ENCODE measurements at places on chromosomes 5 and 9.

DNA sequence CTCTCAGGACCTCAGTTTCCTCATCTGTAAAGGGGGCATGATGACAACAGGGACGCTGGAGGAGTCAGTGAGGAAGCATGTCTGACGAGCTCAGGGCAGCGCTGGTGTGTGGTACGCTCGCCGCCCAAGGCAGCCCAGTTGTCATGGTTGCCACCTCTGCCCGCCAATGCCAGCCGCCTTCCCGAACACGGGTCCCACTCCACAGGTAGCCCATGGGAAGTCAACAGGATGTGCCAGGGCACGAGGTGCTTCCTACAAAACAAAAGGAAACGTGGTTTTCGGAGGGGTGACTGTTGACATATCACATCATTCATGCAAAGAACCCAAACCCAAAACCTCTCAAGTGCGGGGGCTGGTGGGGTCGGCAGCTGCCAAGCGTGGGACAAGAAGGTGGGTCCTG, 58.1 kb downstream of the NEK6 start:
- no peak for DNase-seq

DNA sequence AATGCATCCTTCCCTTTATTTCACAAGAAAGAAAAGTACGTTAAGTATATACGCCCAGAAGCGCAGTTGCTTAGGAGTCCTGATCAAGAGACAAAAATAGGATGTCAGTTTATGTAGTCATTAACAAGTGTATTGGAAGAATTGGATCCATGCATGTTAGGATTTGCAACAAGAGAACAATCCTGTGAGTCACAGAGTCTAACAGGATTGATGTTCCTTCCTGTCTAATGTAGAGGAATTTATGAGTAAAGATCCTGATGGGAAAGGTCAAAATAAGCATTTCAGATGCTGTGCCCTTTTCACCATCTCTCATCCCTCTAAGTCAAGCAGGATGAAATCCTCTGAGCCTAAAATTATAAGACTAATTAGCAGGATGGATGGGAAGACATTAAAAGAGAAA, 406.0 kb upstream of the GRIA1 start:
- no peak for DNase-seq

GRCh38 chr5:37533851-37534250, 154.7 kb downstream of the WDR70 start:
- DNase-seq: no peak

- no peak for DNase-seq
Observed at GRCh38 chr5:36359267-36359666, 57.6 kb upstream of the RANBP3L start.

DNA sequence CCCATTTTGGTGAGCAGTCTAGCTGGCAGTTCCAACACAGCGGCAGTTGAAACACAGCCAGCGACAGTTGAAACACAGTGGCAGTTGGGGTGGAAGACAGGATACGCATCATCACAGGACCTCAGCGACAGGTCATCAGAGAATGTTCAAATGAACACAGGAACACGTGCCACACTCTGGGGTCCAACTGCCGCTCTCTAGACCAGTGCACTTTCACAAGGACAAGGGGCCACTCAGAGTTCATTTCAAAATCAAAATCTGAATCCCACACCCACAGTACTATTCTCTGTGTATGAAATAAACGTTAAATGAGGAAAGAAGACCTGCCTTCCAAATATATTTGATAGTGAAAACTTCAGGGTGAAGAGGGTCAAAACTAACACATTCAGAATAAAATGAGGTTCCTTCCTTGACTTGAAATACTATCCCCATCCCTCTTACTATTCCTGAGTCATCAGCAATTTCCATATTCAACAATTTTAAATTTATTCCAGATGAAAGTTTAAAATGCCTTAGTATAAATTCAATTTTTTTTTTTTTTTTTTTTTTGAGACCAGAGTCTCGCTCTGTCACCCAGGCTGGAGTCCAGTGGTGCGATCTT, 53.0 kb upstream of the SIMC1 start:
- DNase-seq: no peak

Data from SIG-M5 (cell line).